ENCODE measurements at places on chromosomes 7 and 10.

DNA sequence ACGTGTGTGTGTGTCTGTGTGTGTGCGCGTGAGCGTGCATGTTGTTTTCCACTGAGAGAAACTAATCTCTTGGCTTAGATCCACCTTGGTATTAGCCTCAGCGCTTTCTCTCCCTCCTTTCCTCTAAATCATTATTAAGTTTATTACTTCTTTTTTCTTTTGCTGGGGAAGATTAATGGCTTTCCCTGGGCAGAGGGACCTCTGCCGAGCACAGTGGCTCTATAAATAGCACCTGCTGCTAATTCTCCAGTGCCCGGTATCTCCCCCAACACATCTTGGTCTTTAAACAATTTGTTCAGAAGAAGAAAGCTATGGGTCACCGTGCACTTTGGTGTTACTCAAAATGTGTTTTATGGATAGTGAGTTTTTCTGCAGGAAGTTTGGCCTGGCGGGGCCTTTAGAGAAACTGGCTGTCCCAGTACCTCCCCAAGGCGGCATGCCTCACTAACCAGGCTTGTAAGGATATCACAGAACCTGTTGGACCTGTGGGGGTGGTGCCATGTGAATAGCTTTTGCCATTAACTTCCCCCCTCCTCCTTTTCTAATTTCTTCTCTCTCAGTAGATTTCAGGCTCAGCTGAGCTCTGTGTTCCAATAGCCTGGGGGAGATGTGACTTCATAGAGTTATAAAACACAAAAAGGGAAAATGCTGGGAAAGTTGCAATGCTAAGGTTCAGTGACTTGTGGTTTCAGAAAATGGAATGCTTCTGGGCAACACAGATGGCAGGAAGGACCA lies 70.1 kb upstream of the RAB11FIP2 start:
- DNase-seq: no peak

- DNase-seq: peak; percentile 59
Measured at GRCh38 chr10:132100091-132100481, 34.3 kb downstream of the JAKMIP3 start.

- no peak for DNase-seq
Measured at GRCh38 chr7:43649755-43650274, 66.9 kb downstream of the STK17A start.

DNA sequence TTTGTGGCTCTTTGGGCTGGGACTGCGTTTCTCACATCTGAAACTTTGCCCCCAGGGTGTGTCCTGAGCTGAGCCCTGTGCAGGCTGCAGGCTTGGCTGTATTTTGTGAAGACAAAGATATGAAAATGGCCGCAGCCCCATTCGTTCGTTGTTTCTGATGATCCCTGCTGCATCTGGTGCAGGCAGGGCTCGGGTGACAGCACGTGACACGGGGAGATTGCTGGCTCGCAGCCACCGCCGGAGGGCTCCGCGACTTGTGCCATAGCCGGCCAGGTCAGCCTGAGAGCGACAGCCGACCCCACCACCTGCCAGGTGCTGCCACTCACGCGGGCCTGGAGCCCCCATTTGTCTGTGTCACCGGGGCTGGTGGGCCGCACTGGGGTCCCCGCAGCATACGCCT lies 81.3 kb downstream of the ZRANB1 start:
- DNase-seq: no peak

GRCh38 chr10:61992671-61993668 lies 91.5 kb downstream of the ARID5B start:
- DNase-seq: peak; percentile 81

DNA sequence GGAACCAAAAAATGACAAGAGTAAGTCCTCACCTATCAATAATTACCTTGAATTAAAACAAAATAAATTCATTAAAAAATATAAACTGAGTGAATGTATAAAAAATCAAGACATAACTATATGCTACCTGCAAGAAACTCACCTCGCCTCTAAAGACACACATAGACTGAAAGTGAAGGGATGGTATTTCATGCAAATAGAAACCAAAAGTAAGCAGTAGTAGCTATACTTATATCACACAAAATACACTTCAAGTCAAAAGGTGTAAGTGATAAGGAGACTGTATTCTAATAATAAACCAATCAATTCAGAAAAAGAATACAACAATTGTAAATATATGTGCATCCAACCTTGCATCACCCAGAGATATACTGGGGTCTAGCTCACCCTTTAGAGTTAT lies 332.6 kb downstream of the SH2D4B start:
- no peak for DNase-seq

- DNase-seq: no peak
Measured at GRCh38 chr10:6115411-6115810, 26.6 kb downstream of the RBM17 start.

- DNase-seq: peak; percentile 91
Measured at GRCh38 chr10:71766717-71767419, 6.5 kb downstream of the VSIR start.

DNA sequence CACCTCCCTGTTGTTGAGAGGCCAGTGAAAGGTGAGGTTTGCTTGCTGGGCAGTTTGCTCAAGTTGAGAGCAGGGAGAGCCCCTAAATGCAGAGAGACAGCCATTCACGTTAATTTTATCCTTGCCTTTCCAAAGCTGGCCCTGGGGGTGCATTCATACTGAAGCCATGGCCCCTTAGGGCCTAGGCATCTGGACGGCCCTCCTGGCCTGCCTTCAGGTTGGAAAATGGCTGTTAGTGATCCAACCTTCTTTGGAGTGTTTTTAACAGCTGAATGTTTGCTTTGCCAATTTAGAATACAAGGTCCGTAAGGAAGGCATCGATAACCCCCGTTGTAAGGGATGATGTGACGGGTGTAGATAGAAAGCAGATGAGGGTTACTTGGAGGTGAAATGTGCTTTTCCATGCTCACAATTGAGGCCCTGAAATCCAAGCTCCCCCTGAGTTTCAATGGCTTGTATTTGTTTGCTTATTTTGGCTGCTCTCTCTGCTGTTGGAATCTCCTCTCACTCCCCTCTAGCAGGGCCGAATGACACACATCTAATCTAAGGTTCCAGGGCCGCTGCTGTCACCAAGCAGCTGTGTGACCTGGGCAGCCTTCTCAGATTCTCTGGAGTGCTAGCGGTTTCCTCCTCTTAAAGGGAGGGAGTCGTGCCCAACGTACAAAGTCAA lies 171.6 kb upstream of the MKI67 start:
- no peak for DNase-seq

- no peak for DNase-seq
Measured at GRCh38 chr10:122774231-122774630, 71.4 kb downstream of the CUZD1 start.

GRCh38 chr10:62437696-62438095 lies 63.5 kb downstream of the ZNF365 start:
- no peak for DNase-seq

DNA sequence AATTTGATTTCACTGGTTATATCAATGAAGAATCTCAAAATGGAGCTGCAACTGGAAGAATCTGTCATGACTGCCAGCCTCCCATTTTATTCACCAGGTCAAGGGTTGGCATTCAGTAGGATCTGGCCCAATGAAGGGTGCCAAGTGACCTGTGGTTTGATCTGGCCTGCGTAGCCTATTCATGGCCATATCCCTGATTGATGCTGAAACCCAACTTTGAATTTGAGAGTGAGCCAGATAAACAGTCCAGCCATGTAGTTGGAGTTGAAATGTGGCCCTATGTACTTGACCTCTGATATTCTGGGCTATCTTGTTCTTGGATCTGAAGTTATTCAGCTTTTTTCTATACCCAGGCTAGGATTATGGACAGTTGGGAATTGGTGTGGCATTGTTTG lies 1.5 kb downstream of the MKLN1 start:
- DNase-seq: no peak

DNA sequence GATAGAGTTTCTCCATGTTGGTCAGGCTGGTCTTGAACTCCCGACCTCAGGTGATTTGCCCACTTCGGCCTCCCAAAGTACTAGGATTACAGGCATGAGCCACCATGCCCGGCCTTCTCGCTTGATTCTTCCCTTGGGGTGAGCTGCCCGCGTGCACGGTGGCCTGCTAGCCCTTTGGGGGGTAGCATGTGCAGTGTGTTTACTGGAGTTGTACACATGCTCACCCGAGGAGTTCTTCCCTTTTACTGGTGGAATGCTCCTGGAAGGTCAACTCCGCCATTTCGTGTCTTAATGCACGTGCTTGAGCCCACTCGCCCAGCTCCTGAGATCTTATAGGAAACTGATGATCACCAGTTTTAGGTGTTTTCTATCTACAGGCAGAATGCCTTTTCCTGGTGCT lies 17.0 kb upstream of the ADAMTS14 start:
- DNase-seq: peak; percentile 61

DNA sequence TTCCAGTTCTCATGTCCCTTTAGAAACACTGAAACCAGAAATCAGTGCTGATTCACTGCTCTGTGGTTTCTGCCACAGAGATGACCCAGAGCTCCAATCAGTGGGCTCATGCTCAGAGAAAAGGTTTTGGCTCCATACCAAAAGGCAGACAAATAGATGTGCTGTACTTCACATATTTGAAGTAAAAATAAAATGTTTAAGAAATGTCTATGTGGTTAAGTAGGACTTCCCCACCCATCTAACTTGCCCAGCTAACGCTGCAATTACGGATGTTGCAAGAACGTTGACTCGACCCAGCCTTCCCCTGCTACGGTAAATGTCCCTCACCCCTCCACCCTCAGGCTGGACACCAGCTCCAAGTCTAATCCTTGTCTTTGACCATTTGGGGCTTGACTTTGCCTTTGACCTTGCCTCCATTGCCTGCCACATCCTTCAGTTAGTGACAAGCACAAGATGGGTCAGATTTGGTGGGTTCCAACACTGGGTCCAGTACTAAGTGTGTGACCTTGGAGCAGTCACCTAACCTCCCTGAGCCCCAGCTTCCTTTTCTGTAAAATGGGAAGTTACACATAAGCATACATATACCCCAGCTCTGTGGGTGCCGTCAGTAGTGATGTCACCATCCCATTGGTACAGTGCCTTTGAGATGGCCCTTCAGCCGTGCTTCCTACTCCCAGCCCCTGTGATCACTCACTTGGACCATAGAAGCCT lies 95.8 kb downstream of the CHST15 start:
- DNase-seq: peak; percentile 72

GRCh38 chr7:113373863-113374262 lies 255.5 kb upstream of the SMIM30 start:
- no peak for DNase-seq

DNA sequence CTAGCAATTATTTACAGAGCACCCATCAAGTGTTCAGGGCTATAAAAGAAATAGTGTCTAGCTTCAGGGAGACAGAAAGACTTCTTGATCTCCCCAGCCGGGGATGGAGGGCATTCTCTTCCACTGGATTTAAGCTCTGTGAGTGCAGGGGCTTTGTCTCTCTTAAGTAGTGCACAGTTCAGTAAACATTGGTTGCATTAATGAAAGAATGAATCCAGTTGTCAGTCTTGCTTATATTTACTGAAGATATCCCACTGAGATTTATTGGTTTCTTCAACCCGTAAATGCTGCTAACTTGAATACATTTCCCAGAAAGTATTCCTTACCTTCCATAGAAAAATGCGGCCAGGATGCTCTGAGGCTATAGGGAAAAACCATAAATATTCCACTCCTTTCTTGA lies 41.9 kb downstream of the AUTS2 start:
- DNase-seq: no peak

DNA sequence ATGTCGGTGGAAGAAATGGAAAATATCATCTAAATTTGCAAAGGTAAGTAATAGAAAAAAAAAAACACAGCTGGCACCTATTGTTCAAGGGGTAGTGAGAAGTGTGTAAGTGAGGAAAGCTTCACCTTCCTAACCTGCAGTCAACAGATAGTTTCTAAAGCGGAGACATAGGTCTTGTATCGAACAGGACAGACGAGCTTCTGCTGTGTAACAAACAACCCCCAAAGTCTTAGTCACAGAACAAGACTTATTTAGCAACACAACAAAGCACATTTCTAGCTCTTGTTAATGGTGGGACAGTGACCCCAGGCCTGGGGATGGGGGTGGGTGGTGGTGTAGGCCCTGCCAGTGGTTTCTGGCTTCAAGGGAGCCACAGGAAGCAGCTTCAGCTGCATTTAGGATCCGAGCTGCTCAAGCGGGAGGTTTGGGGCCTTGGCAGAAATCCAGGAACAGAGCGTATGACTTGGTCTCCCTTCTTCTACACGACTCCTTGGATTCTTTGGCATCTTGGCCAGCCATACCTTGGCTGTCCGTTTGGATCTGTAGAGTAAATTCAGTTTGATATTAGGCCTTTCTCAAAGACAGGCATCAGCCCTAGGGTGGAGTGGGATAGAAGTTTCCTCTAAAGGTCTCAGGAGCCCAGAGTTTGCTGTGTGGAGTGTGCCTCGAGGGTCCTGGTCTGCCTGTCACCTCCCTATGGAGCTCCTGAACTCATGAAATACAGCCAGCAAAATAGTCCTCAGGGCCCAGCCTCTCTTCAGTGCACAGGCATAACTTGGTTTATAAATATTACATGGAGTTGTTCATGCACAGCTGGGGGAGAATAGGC lies 56.9 kb upstream of the SHH start:
- DNase-seq: peak; percentile 21

- DNase-seq: no peak
Measured at GRCh38 chr7:22823142-22823497, 471 bp upstream of the TOMM7 start.

- no peak for DNase-seq
Measured at GRCh38 chr10:132959559-132959961, 17.2 kb upstream of the CFAP46 start.

GRCh38 chr10:86648704-86649427 lies 5.5 kb upstream of the OPN4 start:
- DNase-seq: peak; percentile 81

GRCh38 chr10:4651404-4652037 lies 174.5 kb upstream of the AKR1E2 start:
- DNase-seq: no peak

DNA sequence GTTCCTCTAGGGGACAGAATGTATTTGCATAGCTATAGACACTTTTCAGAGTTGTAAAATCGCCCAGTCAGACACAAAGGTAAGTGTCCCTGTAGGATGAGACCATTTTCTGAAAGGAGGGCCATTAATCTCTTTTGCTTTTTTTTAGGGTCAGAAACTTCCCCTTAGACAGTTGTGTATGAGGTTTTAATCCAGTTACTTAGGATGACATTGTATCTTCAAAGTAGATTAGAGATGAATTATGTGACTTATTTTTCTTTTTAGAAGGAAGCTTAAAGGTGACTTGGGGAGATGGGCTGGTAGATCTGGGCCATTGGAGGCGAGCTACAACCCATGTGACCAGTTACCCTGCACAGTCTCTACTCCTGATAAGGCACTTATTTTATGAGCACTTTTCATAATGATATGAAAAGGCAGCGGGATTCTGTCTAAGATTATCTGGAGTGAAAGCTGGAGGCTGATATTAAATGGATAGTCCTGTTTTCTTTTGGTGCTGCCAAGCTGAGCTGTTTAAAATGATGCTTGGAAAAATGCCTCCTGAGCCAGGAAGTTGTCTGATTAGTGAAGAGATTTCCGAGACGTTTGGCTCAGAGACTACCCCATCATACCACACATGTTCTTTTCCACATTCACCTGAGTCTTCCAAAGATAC lies 264.3 kb downstream of the AUTS2 start:
- DNase-seq: no peak

DNA sequence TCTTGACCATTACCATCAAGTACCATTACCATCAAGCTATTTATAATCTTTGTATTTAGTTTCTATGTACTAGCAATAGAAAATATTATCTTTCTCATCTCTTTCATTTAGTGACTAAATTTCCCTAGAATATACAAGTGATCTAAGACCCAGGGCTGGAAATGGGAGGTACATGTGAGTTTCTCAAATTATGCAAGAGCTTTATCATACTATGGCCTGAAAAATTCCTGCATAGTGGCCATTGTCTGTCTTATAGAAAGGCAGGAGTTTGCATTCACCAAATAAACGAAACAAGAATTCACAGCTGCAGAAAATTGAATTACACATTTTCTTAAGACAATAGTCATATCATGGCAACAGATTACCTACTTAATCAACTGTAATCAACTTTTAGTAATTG lies 50.7 kb upstream of the HDAC9 start:
- DNase-seq: no peak
